ENCODE measurements at places on chromosomes 1 and 21. TPM values are rescaled to one million over a fixed set of nuclear protein-coding genes. Genes with fewer than 3 reads are reported as not detected.

The FCMR gene
- total RNA-seq: 3.6 TPM

The GBP7 gene
- total RNA-seq: not detected

The STK40 gene
- total RNA-seq: 13.8 TPM

The APCS gene
- total RNA-seq: not detected

The LCK gene
- total RNA-seq: not detected

The ZNF695 gene
- total RNA-seq: 11.4 TPM

The FAM151A gene
- total RNA-seq: not detected

The KRTAP12-2 gene
- not detected for total RNA-seq

The CCDC24 gene
- total RNA-seq: 13.9 TPM

All from A172 (cell line).